ENCODE measurements at places on chromosomes 12 and 14. TPM values are rescaled to one million over a fixed set of nuclear protein-coding genes. Genes with fewer than 3 reads are reported as not detected.

Gene RPGRIP1
- under 0.01 TPM for total RNA-seq

Gene ZNF891
- total RNA-seq = 0.39 TPM

Gene TAS2R13
- 2.8 TPM for total RNA-seq

Gene SAMD4A
- total RNA-seq = 12.1 TPM

Gene CLEC4A
- total RNA-seq = not detected

Gene HCAR3
- not detected for total RNA-seq
